ENCODE measurements at places on chromosomes 1 and 21. TPM values are rescaled to one million over a fixed set of nuclear protein-coding genes. Genes with fewer than 3 reads are reported as not detected.

The AMY1A gene
- polyA plus RNA-seq: not detected

The TMPRSS3 gene
- not detected for polyA plus RNA-seq

The ADORA1 gene
- polyA plus RNA-seq: 0.10 TPM

The TNFSF4 gene
- 1.2 TPM for polyA plus RNA-seq

The PRR9 gene
- 2.6 TPM for polyA plus RNA-seq

The GIPC2 gene
- 0.28 TPM for polyA plus RNA-seq

The C1QTNF12 gene
- 0.46 TPM for polyA plus RNA-seq

The TMEM52 gene
- polyA plus RNA-seq: 0.10 TPM

The TMCO4 gene
- 1.2 TPM for polyA plus RNA-seq

The PGM1 gene
- 34.0 TPM for polyA plus RNA-seq

The ADORA3 gene
- polyA plus RNA-seq: not detected

The B3GALT5 gene
- not detected for polyA plus RNA-seq

The PDXK gene
- 211 TPM for polyA plus RNA-seq

The IL19 gene
- not detected for polyA plus RNA-seq

The GRIK3 gene
- polyA plus RNA-seq: not detected

The SLC1A7 gene
- polyA plus RNA-seq: not detected

The KRTAP21-2 gene
- polyA plus RNA-seq: not detected

The FMO5 gene
- polyA plus RNA-seq: 0.18 TPM

The CACNA1S gene
- polyA plus RNA-seq: not detected

The FMOD gene
- 0.47 TPM for polyA plus RNA-seq

The CRB1 gene
- polyA plus RNA-seq: 0.04 TPM
